ENCODE measurements at places on chromosomes 11 and 22.

DNA sequence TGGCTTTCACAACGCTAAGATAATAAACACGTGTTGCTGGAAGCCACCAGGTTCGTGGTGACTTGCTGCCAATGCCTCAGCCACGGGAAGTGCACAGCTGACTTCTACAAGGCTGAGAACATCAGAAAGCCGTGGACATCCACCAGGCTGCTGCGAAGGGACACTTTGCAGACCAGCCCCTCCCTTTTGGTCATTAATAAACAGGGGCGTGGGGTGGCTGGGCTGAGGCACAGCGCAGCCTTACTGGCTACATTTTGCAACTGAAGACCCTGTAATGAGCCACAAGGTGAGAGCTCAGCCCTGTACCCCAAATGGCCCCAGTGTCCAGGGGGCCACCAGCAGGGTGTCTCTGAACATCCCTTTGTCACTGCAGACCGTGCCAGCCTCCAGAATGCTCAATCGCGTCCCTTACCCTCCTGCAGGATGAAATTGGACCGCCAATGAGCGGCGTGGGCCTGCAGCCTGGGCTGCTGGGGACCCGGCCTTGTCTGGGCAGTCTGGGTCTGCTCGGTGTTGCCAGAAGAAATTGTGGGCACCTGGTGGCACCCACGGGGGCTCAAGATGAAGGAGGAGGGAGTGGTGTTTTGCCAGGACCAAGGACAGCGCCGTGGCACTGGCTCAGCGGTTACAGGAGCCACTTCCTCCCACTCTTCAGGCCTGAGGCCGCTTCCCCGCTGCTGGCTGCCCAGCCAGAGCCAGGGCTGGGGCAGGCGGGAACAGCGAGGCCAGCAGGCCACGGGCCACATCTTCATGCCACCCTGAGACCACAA, 181.9 kb downstream of the CTTN start:
- DNase-seq, result no peak

DNA sequence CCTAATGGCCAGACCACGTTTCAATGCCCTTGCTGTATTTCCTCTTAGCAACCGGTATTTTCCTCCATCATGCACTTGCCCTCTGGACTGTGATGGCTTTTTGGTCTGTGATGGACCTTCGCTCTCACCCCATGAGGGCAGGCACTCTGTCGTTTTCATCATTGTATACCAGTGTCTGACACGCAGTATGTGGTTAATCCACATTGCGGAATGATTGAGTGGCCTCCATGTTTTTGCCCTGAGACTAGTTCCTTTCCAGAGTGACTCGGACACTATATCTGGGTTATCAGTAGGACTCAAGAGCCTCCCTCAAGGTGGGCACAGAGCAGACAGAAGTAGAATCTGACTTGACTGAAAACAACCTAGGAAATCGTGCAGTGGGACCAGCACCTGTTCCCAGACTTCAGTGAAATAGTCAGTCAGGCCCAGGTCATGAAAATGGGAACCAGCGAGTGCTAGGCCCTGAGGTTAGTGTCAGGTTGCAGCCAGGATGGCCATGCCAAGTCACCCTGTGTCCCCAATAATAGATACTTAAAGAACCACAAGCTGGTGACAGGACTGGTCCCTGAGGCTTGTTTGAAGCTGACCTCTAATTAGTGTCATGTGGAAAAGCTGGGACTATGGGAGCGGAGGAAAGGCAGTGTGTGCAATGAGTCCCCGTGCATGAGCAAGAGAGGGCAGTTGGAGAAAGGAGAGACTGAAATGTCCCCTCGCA, 464.7 kb downstream of the INSC start:
- no peak for DNase-seq

DNA sequence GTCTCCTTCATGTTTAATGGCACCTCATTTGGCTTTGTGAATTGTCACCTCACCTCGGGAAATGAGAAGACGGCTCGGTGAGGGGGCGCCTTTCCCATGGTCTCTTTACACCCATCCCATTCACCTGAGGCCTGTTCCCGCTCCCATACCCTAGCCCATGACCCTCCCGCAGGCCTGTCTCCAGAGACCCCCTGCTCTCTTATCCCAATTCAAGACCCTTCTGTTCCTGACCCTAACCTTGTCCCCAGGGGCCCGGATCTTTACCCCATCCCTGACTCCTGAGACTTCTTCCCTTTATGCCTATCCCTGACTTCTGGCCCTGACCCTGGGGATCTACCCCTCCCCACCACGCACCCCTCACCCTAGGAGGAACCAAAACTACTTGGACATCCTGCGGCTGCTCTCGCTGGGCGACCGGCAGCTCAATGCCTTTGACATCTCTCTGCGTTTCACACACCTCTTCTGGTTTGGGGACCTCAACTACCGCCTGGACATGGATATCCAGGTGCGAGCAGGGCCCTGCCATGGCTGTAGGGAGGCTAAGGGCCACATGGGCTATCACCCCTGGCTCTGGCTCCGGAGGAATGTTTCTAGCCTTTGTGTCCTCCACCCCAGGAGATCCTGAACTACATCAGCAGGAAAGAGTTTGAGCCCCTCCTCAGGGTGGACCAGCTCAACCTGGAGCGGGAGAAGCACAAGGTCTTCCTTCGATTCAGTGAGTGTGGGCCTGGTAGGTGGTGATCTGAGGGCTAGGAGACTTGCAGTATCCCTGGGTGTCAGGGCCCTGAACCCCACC, 7.9 kb downstream of the INPPL1 start:
- no peak for DNase-seq

GRCh38 chr22:35863432-35863831, 145.8 kb downstream of the APOL5 start:
- no peak for DNase-seq

- DNase-seq, result no peak
Observed at GRCh38 chr22:50540381-50540780, 5.3 kb upstream of the KLHDC7B start.

DNA sequence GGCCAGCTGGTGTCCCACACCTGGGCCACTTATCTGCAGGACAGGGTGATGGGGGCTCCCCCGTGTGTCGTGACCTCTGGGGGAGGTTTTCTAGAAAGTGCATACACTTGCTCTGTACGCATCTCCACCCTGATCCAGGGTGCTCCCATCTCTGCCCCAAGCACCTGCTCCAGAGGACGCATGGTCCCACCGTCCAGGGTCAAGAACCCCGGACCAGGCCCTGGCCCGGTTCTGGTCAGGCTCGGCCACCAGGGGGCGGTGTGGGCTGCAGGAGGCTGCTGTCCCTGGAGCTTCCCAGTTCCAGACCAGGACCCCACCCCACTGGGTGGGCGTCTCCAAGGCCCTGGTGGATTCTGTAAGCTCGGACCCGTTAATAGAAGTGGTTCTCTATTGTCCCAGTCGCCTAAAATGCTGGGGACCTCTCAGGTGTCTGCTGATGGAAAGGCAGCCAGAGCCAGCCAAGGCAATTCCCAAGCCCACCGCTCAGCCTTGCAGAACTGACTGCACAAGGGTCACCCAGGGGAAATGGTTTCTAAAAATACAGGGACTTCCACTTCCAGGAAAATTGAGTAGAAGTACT, 34.7 kb upstream of the SEPTIN5 start:
- peak; percentile 28 for DNase-seq

- DNase-seq, result no peak
Observed at GRCh38 chr11:64999478-64999877, 2.7 kb upstream of the BATF2 start.

GRCh38 chr11:101436511-101437142, 147.2 kb downstream of the TRPC6 start:
- no peak for DNase-seq

DNA sequence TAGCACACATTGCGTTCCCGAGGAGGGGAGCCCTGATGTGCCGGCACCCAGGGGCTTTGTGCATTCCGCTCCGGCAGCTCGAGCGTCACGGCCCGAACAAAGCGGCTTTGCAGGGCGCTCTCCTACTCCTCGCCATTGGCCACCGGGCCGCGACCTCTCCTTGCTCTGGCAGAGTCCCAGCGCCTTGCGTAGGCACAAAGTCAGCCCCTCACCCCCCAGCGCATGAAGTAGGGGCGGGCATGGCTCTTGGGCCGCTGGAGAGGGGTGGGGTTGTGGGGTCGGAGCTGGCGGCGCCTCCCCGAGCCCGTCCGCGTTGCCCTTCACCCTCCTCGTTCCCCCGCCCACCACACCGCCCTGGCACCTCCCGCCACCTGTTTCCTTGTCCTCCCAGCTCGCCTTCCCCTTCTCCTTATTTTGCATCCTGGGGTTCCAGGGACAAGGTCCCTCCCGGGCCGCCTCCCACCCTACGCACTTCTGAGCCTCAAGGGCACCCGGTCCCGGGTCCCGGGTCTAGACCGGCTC, 753 bp upstream of the PPARA start:
- no peak for DNase-seq

GRCh38 chr11:73995247-73995646, 12.6 kb upstream of the UCP2 start:
- no peak for DNase-seq

- DNase-seq, result no peak
Observed at GRCh38 chr11:73194034-73194507, 24.0 kb upstream of the P2RY2 start.

- DNase-seq, result no peak
Observed at GRCh38 chr22:27242474-27242873, 559.1 kb downstream of the MN1 start.

DNA sequence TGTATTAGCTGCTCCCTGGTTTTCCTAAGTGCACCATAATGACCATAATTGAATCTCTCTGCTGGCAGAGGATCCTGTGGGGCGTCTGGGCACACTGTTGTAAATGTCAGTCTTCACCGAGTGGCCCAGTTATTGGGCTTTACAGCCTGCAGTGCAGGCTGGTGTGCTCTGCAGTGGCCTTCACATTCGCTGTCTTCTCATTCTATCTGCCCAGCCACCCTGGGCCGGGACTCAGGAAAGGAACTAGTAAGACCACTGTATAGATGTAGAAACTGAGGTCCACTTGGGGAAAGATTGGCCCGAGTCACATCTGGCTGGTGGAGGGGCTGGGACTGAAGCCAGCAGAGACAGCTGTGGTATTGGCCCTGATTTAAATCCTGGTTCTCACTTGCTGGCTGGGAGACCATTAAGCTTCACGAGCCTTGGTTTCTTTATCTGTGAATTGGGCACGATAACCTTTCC, 49.3 kb downstream of the TSPAN18 start:
- DNase-seq, result no peak

- no peak for DNase-seq
Observed at GRCh38 chr11:95361180-95361579, 130.2 kb upstream of the SESN3 start.

DNA sequence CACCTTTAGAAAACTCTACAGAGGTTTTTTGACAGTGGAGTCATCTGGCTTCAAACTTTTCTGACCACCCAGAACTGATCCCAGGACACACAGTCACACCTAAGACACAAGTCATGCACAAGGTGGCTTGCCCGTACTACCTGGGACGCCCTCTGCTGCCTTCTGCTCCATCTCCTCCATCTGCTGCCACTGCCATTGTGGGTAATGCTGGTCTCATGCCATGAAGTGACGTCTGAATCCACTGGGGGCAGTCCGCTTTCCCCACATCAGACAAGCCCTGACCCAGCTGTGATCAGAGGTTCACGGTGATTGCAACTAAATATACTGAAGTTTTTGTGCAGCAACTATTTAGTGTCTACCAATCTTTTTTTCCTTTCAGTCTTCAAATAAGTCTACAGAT, 5.4 kb upstream of the NDUFS8 start:
- no peak for DNase-seq

- no peak for DNase-seq
Observed at GRCh38 chr22:20027966-20028854, 7.3 kb downstream of the TANGO2 start.

GRCh38 chr22:37198258-37199102, 10.4 kb upstream of the C1QTNF6 start:
- DNase-seq, result peak; percentile 64

GRCh38 chr11:93958991-93959390, 62.2 kb upstream of the HEPHL1 start:
- peak; percentile 15 for DNase-seq

GRCh38 chr22:17788528-17789378, 14.5 kb upstream of the BID start:
- DNase-seq, result peak; percentile 70

DNA sequence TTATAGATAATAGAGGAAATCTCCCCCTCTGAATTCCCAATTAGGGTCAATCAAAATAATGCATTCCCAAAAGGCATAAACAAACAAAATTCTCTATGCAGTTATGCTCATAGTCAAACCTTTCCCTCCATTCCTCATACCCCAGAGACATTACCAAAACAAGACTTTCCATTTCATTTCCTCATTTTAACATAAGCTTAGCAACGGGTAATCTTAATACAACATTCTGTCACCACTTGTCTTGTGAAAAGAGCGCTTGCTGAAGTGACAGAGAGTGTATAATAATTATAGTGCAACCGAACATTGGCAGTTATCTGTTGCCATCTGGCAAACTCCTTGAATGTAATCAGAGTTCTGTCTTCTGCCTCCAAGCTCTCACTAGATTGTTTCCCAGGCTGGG, 1.2 kb upstream of the SLN start:
- peak; percentile 32 for DNase-seq

DNA sequence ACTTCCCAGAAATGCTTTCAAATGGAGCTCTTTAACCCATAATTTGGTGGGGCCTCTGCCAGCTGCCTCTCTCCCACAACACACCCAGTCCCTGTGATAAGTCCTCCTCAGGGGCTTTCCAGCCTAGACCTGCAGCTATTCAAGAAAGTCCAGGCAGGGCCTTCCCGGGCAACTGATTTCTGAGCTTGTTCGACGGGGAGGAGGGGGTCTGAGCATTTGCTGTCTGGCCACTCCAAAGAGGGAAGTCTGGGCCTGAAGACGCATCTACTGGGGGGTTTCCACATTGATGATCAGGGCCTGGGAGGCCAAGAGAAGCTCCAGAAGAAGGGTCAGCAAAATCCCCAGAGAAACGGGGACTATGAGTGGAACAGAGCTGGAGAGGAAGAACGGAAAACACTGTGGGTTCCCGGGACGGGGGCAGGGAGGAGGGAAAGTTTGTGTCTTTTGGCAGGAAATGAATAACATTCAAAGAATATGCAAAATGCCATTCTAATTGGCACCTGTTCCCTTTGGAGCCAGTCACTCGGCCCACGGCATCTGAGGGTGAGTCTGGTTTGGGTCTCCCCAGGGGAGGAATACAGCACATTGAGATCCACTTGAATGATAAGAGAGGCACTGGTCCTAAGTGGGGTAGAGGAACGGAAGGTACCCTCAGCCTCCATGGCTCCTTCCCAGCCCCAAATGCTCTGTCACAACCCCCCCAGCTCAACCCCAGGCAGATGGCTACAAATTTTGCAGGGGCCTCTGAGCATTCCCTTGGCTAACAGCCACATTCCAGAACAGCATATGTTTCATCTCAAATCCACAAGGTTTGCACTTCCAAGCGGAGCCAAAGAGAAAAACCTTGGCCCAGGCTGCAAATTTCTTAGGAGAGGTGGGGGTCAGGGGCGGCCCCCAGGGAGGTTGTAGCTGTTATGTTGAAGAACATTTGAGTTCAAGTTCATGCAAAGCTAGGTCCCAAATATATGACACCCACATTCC, 72.0 kb downstream of the RPUSD4 start:
- peak; percentile 77 for DNase-seq

- DNase-seq, result peak; percentile 75
Observed at GRCh38 chr11:119316016-119316728, 758 bp downstream of the MCAM start.

DNA sequence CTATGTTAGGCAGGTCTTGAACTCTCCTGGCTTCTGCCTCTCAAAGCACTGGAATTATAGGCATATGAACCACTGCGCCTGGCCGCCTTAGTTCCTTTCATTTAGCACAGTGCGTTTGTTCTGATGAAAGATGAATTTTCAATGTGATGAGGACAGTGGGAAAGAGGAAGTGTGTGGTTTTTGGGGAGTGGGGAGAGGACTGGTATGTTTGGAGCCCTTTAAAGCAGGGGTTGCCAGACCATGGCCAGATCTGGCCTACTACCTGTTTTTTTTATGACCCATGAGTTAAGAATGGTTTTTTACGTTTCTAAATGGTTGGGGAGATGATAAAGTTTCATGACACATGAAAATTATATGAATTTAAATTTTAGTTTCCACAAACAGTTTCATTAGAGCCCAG, 12.5 kb downstream of the ATXN10 start:
- no peak for DNase-seq
